ENCODE measurements at places on chromosomes 6 and 20. TPM values are rescaled to one million over a fixed set of nuclear protein-coding genes. Genes with fewer than 3 reads are reported as not detected.

DNA sequence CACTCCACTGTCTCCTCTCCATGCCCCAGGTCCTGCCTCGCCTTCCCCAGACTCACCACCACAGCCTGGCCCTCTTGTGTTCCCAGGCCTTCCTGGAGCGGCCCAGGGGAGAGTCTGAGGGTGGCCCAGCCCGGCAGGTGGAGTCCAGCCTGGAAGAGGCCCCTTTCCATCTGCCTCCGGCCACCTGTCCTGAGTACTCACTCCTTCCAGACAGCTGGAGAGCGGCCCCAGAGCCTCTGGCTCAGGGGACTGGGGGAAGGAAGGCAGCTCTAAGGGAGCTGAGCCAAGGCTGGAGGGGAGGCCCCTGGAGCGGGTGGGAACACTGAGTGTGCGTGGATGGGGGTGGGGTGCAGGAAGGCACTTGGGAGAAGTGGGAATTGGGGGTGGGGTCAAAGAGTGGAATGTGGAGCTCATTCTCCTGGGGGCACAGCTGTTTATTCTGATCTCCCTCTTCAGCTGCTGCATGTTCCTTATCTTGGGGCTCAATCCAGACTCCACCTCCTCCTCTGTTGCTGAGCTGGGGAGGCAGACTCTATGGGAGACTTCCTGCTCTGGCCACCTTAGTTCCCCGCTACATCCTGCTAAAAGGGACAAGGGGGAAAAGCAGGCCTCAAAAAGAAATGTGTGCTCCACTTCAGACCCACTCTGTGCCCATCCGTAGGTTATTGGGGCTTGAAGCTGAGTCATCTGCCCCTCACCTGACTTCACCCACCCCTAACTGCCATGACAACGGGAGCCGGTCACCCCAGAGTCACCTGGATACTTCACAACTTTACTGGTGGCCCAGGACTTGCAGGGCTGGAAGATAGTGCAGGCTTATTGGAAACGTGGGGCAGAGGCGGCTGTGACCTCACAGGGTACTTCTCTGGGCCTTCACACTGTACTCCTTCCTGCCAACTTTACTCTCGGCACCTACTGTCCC, 19.5 kb upstream of the TAF8 start:
- DNase-seq = no peak
- H3K4me3 ChIP-seq = no peak overlapping the region
- no peaks in the 10 kb centered on the region for H3K36me3 ChIP-seq
- H3K27me3 ChIP-seq = no peaks in the 10 kb centered on the region
- H3K4me1 ChIP-seq = no peaks in the 10 kb centered on the region

- no peaks in the 10 kb centered on the region for H3K27me3 ChIP-seq
- H3K27ac ChIP-seq = no peak overlapping the region
- H3K36me3 ChIP-seq = no peaks in the 10 kb centered on the region
- no peak for DNase-seq
These were observed 52.9 kb downstream of the EPHA7 start for GRCh38 chr6:93366506-93366905.

GRCh38 chr6:166707045-166707444, 80.0 kb upstream of the RPS6KA2 start:
- no peak overlapping the region for H3K4me3 ChIP-seq
- no peak overlapping the region for H3K27ac ChIP-seq
- no peaks in the 10 kb centered on the region for H3K36me3 ChIP-seq
- no peaks in the 10 kb centered on the region for H3K4me1 ChIP-seq

DNA sequence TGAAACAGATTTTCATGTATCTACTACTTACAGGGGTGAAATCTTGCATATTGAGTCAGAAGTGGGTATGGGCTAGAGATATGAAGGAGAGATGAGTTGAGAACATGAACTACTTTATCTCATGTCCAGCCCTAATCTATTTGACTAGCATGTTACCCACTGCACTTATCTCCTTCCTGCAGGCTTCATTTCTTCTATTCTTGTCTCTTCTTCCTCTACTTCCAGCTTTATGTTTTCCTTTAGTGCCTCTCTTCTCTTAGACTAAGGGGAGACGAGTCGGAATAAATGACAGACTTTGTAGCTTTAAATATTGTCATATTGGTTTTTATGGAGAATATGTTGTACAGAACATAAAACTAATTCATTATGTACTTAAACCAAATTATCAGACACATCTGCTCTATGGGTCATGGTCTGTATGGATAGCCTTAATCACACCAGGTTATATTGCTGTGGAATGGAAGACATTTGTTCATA, 5.3 kb downstream of the RAB32 start:
- no peaks in the 10 kb centered on the region for H3K27me3 ChIP-seq
- H3K4me3 ChIP-seq = no peak overlapping the region
- H3K36me3 ChIP-seq = no peaks in the 10 kb centered on the region
- no peak overlapping the region for H3K27ac ChIP-seq

DNA sequence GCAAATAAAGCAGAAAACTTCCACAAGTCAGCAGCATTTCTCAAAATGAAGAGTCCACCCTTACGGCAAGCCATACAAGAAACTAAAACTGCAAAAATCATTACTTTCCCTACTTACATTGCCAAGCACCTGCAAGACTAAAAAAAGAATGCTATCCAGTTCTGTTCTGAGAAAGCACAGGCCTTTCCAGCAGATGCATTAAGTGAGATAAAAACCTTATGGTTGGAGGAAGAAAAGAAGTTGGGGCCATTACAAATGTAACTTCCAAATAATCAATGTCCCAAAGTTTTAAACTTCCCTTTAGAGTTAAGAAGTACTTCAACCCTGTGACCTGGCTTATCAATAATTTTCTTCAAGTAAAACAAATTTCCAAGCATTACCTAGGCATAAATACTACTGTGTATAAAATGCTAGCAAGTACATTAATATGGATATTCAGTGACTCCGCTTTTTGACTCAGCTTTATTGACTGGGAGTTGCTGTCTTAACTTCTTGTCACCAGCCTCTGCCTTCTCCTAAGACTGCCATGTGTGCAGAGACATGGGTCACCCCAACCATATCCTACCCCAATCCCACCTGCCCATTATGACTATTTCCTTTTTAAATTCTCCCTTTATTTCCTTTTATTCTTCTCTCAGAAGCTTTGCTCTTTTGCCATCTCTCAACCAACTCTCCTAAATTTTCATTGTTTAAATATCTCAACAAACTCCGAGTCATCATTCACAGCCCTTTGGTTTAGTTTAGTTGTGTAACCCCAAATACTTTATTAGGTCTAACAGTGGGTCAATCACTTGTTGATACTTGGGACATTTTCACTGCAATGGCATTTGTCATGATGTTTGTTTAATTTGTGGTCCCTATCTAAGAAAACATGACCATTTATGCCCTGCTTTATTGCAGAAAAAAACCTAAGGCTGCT, 49.7 kb downstream of the SLC22A23 start:
- no peak for DNase-seq
- peaks cover 9% of the 10 kb centered on the region for H3K4me1 ChIP-seq
- no peaks in the 10 kb centered on the region for H3K36me3 ChIP-seq
- no peak overlapping the region for H3K4me3 ChIP-seq
- H3K27me3 ChIP-seq = no peaks in the 10 kb centered on the region
- no peak overlapping the region for H3K27ac ChIP-seq

The RRAGD gene
- 19.4 TPM for total RNA-seq

- H3K27me3 ChIP-seq = no peaks in the 10 kb centered on the region
- no peaks in the 10 kb centered on the region for H3K36me3 ChIP-seq
- no peaks in the 10 kb centered on the region for H3K4me1 ChIP-seq
- H3K4me3 ChIP-seq = no peak overlapping the region
- no peak overlapping the region for H3K27ac ChIP-seq
- DNase-seq = no peak
These were observed 8.7 kb downstream of the TOX2 start for GRCh38 chr20:43923322-43923721.

- H3K4me3 ChIP-seq = no peak overlapping the region
- H3K27ac ChIP-seq = no peak overlapping the region
- no peaks in the 10 kb centered on the region for H3K4me1 ChIP-seq
- H3K27me3 ChIP-seq = no peaks in the 10 kb centered on the region
- DNase-seq = no peak
- no peaks in the 10 kb centered on the region for H3K36me3 ChIP-seq
These were observed 248.8 kb upstream of the MAP3K7 start for GRCh38 chr6:90835596-90836212.

The NKX2-4 gene
- total RNA-seq = not detected

GRCh38 chr6:126643352-126643751, 303.4 kb downstream of the CENPW start:
- DNase-seq = no peak
- H3K4me1 ChIP-seq = no peaks in the 10 kb centered on the region
- no peak overlapping the region for H3K27ac ChIP-seq
- no peak overlapping the region for H3K4me3 ChIP-seq

DNA sequence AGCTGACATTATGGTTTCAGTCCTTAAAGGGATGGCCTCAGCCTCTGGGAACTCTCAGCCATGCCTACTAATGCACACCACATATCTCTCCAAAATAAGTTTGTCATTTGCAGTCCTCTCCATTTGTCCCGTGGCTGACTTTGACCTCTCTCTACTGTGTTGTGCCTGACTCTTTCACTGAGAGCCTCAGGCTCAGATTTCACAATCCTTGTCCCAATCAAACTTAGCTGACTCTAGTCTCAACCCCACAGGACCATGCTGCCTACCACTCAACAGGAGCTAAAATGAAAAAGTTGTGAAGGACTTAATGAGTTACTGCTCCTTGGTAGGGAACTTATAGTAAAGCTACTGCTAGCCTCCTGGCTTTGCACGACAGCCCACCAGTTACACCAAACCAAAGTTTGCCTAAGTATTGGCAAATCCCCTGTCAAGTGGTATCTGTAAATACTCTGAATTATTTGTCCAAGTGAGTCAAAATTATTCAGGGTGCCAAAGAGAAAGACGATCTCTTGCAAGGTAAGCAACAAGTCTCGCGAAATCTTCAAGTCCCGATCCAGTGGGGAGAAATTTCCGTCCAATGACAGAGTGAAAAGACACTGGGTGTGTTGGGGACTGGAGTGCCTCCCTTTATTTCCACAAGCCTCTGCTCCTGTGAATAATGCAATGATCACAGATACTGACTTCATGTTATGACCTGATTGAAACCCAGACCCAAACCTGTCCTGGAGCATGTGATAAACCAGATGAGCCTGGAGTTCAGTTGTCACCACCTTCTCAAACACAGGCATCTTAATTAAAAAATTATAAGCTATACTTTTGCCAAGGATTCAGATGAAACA, 124.4 kb upstream of the FOXQ1 start:
- no peak for DNase-seq
- no peak overlapping the region for H3K27ac ChIP-seq
- no peak overlapping the region for H3K4me3 ChIP-seq
- H3K27me3 ChIP-seq = no peaks in the 10 kb centered on the region
- no peaks in the 10 kb centered on the region for H3K36me3 ChIP-seq

- DNase-seq = no peak
- H3K4me1 ChIP-seq = no peaks in the 10 kb centered on the region
- H3K27me3 ChIP-seq = no peaks in the 10 kb centered on the region
- H3K27ac ChIP-seq = no peak overlapping the region
- H3K36me3 ChIP-seq = no peaks in the 10 kb centered on the region
These were observed 10.0 kb upstream of the FAM110A start for GRCh38 chr20:823574-823902.

The ACOT8 gene
- total RNA-seq = 57.4 TPM

GRCh38 chr20:51346686-51347485, 195.6 kb downstream of the NFATC2 start:
- H3K36me3 ChIP-seq = no peaks in the 10 kb centered on the region
- no peaks in the 10 kb centered on the region for H3K27me3 ChIP-seq
- DNase-seq = no peak
- H3K4me3 ChIP-seq = no peak overlapping the region
- no peak overlapping the region for H3K27ac ChIP-seq

- no peaks in the 10 kb centered on the region for H3K27me3 ChIP-seq
- no peaks in the 10 kb centered on the region for H3K36me3 ChIP-seq
- no peak for DNase-seq
- no peaks in the 10 kb centered on the region for H3K4me1 ChIP-seq
These were observed 196.6 kb upstream of the KCNG1 start for GRCh38 chr20:51219544-51219943.

DNA sequence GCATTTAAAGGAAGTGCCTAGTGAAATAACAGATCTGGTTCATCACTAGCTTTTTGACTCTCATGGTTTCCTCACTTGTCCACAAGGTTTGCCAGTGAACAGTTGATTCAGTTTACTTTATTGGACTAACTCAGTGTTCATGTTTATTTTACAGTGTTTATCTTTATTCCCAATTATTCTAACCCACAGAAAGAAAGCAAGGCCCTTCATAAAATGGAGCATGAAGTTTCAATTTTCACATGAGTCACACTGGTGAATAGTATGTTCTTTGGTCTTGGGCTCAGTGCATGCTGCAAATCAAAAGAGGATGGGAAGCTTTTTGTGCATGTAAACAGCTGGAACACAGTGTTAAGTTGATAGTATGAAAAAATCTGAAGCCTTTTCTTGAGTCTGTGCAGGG, 217.6 kb upstream of the HDDC2 start:
- no peaks in the 10 kb centered on the region for H3K4me1 ChIP-seq
- no peak overlapping the region for H3K4me3 ChIP-seq
- no peaks in the 10 kb centered on the region for H3K27me3 ChIP-seq
- no peaks in the 10 kb centered on the region for H3K36me3 ChIP-seq

DNA sequence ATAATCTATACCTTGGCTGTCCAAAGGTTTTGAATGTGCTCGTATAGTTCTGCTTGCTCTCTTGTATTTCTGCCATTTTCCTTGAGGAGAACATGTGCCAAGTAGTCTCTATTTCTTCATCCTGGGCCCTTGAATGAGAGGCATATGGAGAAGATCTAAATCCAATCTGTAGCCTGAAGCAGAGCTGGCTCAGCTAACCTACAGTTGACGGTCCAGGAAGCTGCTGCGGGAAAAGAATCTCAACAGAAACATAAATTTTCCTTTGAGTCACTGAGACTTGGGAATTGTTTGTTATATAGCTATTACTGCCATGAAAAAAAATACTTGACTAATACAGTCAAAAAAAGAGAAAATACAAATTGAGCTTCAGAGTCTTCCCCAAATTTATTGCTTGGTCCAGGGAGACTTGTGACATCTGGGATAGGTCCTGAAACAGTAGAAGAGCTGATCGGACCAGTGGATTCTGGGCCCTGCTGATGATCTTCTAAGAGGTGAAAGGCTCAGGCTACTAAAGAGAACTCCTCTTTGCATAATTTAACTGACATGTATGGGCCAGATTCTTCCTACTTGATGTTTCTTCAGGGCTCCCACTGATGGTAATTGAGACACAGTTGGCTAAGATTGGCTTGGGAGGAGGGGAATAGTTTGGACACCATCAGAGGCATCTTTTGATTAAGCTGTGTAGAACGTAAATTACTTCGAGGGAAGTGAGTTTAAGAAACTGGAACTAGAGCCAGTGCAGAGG, 29.9 kb upstream of the PLCB4 start:
- H3K27me3 ChIP-seq = no peaks in the 10 kb centered on the region
- DNase-seq = no peak
- H3K36me3 ChIP-seq = no peaks in the 10 kb centered on the region
- H3K27ac ChIP-seq = no peak overlapping the region
- no peaks in the 10 kb centered on the region for H3K4me1 ChIP-seq
- H3K4me3 ChIP-seq = no peak overlapping the region

- H3K36me3 ChIP-seq = no peaks in the 10 kb centered on the region
- no peaks in the 10 kb centered on the region for H3K27me3 ChIP-seq
- no peaks in the 10 kb centered on the region for H3K4me1 ChIP-seq
- H3K4me3 ChIP-seq = no peak overlapping the region
- DNase-seq = no peak
These were observed 245.2 kb downstream of the CDH26 start for GRCh38 chr20:60203451-60203850.

The TRIM31 gene
- not detected for total RNA-seq

GRCh38 chr20:62797671-62798532, 1.6 kb downstream of the MRGBP start:
- no peaks in the 10 kb centered on the region for H3K27me3 ChIP-seq
- peaks cover 7% of the 10 kb centered on the region for H3K36me3 ChIP-seq
- peaks cover 9% of the 10 kb centered on the region for H3K4me1 ChIP-seq

The ARMC2 gene
- total RNA-seq = 2.0 TPM
